ENCODE measurements at places on chromosomes 7 and 10.

- DNase-seq = no peak
These were observed at the start of gene ELN for GRCh38 chr7:74027683-74028320. Gene ELN, plus strand, starts transcription at chr7:74028173. Its CDS starts 15 bp downstream, at chr7:74028188.

- DNase-seq = peak; percentile 38
These were observed 44.2 kb upstream of the GGCT start for GRCh38 chr7:30548845-30549244.

DNA sequence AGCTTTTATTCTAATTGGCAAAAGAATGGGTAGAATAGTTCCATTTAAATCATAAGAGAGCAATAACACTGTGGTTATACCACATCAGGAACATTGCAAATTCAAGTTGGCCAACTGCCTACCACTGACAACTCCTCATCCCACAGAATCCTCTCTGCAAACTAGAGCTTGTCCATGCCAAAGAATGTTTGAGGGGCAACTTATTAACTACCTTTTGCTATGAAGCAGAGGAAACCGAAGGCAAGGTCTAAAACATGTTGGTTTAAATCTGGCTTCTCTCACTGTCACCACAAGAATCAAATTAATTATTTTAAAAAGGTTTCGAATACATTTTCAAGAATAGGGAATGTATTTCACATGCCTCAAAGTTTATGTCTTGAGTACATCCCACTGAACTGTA lies 36.0 kb downstream of the RHOBTB1 start:
- DNase-seq = no peak

GRCh38 chr7:150388709-150389531 lies 9.8 kb downstream of the ZNF775 start:
- no peak for DNase-seq

DNA sequence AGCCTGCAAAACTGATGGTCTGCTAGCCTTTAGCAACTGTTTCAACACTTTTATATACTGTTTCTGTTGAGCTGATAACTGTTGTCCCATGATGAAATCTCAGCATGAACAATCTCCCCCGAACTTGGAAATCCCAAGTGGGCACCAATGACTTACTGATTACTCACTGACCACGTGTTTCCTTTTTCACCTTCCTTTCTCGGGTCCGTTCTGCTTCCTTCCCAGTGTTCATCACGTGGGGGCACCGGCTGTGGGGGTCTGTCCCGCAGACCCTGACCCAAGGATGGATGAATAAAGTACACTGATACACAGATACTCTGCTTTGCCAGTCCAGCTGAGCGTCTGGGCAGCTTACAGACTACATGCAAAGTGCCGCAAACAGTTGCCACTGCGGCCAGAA lies 39.0 kb upstream of the RASGEF1A start:
- DNase-seq = no peak

DNA sequence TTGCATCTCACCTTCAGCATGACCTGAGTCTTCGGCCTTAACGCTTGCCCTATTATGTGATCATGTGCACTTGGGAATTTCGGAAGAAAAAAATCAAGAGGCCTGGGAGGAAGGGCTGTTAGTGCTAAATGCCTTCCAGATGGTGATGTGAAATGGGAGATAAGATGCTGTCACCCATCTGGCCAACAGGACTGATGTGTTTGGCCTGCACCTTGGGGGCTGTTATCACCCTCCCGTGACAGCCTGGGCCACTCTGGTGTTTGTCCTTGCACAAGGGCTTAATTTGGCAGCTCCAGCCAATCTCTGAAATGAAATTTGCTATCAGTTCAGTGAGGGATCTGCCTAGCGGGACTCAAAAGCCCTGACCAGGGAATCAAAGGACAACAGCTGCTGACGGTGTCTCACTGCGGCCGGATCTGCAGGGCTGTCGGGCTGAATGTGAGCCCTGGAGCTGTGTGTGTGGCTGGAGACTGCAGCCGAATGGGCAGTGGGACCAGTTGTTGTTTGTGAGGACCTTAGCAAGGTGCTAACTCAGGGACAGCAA lies 131.4 kb upstream of the BTBD16 start:
- no peak for DNase-seq

- DNase-seq = peak; percentile 3
These were observed at the start of gene GPR158 for GRCh38 chr10:25174461-25175230. Gene GPR158, plus strand, starts transcription at chr10:25175001. Its CDS starts 420 bp downstream, at chr10:25175421.

DNA sequence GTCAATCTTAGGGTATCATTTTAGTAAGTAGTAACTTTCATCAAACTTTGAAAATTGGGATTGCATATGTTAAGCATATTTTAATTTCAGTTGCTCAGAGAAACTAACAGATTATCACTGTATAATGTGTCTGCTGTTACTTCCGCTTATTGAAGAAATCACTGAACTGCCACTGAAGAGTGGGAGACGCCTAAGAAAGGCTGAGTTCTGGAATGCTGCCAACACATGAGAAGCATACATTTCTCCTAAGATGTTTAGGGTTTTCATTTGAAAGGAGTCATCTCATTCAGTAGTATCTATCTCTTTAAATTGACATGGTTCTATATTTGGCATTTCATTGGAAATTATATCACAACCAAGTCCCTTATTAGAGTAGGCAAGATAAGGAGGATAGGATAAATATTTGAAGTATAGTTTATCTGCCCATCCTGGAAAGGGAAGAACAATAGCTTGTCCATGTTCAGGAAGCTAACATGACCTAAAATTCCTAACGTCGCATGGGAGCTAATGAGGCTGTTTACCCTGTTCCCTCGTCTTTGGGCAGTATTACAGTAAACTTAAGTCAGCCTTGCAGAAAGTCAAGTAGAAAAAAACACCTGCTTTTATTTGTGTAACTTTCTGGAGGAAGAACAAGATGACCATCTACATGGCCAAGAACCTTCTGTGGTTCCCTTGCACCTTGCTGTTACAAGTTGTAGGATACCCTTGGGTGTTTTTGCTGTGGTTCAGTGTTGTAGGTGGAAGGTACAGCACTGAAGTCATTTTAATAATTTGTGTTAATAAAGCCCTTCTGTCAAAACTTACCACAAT lies 67.3 kb downstream of the NHLRC2 start:
- DNase-seq = no peak

GRCh38 chr7:148031019-148031418 lies 559.5 kb upstream of the C7orf33 start:
- DNase-seq = no peak

DNA sequence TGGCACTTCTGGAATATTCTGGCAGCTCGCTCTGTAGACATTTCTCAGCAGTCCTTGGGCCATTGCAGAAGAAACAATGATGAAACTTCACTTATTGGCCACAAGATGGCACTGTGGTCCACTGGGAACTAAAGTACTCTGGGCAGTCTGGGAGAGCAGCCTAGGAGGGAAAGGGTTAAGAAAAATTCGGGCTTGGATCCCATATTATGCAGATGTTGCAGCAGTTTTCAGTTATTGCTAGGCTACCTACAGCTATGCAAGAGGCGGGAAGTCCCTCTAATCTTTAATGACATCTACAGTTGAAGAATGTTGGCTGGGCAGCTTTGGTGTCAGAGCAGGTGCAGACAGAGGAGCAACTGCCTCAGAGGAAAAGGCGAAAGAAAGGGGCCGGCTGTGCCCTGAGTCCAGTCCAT lies 201.7 kb upstream of the PRSS58 start:
- DNase-seq = peak; percentile 61
